ENCODE measurements at places on chromosomes 11 and 22.

- DNase-seq = no peak
These were observed 836.6 kb downstream of the NTM start for GRCh38 chr11:132206993-132207392.

DNA sequence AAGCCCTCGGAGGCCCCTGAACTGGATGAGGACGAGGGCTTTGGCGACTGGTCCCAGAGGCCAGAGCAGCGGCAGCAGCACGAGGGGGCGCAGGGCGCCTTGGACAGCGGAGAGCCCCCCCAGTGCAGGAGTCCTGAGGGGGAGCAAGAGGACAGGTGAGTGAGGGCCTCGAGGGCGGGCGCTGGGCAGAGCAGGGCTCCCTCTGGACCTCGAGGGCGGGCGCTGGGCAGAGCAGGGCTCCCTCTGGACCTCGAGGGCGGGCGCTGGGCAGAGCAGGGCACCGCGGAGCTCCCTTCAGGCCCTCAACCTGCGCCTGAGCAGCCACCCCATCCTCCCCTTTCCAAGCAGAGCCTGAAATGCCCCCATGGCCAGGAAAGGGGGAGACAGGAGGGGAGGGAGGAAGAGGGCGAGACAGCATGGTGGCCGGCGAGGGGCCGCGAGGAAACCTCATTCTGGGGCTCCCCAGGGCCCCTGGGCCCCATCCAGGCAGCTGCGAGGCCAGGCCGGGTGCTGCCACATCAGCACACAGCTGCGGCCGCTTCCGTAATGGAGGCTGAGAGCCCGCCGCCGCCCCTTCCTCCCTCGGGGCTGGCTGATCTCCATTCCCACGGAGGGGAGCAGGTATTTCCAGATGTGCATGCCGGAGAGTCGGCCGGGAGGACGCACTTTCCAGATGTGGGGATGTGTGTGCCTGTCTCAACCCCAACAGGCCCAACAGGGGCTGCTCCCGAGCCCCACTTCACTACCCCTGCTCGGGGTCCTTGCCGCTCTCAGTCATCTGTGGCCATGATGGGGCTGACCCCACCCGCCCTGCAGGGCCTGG lies 10.0 kb downstream of the PRR33 start:
- peak; percentile 24 for DNase-seq

DNA sequence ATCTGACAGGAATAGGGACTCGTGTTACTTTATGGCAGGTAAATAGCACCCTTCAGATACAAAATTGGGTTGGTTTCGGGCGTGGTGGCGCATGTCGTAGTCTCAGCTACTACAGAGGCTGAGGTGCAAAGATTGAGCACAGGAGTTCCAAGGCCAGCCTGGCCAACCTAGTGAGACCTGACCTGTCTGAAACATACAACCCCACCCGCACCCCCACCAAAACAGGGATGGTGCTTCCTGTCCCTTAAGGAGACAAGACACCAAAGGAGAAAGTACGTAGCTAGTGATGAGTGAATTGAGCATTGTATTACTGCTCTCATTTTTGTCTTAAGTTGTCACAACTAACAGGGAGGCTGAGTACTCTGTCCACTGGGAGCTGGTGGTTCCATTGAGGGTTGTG lies 14.1 kb downstream of the RBM4 start:
- no peak for DNase-seq

GRCh38 chr11:123184531-123184930 lies 10.5 kb downstream of the CLMP start:
- no peak for DNase-seq

DNA sequence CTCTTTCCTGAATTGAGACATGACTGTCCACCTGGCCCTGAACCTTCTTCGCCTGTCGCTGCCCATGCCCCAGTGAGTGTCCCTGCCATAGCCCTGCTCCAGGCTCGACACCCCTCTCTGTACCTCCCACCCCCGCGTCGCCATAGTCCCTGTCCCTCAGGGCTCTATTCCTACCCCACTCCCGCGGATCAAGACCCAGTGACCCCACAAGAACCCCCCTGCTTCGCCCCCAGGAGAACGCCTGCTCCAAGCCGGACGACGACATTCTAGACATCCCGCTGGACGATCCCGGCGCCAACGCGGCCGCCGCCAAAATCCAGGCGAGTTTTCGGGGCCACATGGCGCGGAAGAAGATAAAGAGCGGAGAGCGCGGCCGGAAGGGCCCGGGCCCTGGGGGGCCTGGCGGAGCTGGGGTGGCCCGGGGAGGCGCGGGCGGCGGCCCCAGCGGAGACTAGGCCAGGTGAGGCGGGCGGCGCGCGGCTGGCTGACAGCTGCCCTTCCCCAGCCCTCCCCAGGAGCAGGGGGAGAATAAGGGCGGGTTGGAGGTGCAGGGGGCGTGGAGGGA lies 5.6 kb downstream of the NRGN start:
- peak; percentile 30 for DNase-seq

GRCh38 chr11:122715548-122716440 lies 60.3 kb downstream of the UBASH3B start:
- DNase-seq = no peak

DNA sequence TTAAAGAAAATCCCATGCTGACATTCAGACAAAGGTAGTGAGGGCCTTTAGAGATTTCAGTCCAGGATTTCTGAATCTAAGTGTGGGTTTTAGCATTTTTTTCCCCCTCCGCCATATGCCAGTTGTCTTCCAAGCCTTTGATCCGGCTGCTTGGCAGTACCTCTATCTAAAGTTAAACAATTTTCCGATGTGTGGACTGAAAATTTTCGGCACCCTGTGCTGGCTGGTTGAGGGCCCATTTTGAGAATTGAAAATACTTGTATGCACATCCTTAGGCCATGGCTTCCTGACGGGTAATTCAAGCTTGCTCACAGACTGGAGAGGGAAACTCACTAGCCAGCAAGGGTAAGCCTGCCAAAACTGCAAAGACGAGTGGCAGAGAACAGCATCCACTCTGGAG lies 131.9 kb upstream of the NARS2 start:
- no peak for DNase-seq

DNA sequence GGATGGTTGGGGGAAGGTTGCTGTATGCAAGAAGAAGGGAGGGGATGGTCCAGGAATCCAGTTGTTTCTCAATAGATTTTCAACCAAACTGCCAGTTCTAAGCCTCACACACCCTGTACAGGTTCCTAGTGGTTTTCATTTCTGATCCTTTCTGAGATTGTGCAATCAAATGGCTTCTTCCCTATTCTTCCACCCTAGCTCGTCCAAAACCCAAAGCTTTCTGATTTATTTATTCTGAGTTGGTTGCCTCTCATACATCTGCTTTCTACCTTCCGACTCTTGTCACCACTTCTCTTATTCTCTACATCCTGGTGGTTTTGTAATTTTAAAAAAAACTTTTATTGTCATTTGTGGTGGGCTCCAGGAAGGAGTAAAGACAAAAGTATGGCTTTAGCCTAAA lies 12.6 kb downstream of the OR5A2 start:
- DNase-seq = no peak

DNA sequence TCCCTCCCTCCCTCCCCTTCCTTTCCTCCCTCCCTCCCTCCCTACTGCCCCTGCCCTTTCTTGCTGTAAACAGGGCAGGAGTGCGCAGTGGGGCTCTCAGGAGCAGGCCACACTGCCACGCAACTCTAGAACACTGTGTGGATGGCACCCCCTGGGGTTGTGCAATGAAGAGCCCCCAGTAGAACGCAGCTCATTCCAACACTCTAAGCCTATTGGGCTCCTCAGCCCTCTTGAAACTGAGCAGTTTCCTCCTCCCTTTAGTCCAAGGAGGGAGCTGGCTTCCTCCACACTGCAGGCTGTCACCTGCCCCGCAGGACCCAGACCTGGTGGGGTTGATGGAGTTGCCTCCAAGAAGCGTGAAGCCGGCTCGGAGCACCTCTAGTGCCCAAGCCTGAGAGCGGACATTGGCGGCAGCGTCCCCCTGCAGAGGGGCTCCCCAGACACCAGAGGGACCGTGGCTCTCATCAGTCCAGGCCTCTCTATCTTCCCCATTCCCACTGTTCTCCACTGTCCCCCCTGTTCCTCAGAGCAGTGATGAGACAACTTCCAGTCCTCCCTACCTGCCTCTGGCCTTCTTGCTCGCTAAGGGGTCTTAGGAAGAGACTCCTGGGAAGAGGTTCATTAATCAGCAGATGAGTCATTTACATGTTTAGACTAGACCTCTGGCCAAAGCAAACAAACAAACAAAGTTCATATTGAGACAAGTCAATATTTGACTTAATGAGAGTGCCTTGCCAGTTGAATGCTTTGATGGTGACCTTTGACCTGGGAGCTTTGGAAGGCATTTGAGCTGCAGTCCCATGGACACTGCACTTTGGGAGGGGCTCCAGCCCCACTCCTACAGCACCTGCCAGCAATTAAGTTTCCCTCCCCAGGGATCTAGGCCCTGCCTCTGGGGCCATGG lies 64.0 kb downstream of the RPUSD4 start:
- peak; percentile 52 for DNase-seq

DNA sequence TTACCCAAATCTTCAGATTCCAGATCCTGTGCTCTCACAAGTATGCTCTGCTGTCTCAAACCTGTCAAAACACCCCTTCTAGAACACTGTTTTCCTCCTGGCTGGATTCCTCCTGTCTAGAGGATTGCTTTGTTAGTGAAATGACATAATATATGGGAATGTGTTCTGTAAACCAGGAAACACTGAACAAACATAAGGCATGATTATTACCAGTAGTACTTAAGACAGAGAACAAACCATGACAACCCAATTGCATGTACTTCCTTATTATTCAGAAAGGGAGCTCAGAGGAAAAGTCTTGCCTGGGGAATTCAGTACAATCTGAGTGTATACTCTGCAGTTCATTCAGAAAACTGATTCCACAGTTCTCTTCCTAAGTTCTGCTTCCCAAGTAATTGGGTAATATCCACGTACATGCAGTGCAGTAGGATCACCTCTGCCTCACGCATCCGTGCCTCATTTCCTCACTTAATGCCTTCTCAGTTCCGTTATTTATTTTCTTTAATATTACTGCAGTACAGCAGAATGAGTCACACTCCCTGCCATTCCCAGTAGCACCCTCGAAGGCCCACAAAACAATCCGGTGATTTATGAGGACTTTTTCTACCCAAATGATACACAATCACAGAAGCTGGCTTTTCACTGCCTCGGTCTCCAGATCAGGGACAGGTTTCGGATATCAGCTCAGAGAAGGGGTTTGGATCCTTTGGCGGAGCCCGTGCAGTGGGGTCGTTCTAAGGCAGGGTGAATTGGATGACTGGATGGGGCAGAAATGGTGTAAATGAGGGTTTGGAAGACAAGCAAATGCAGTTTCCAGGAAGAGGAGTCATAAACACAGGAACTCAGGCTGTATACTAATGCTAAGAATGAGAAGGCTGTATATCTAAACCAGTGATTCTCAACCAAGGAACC lies 896.9 kb downstream of the KCNA4 start:
- DNase-seq = no peak

GRCh38 chr22:43782448-43782847 lies 29.7 kb downstream of the EFCAB6 start:
- no peak for DNase-seq

DNA sequence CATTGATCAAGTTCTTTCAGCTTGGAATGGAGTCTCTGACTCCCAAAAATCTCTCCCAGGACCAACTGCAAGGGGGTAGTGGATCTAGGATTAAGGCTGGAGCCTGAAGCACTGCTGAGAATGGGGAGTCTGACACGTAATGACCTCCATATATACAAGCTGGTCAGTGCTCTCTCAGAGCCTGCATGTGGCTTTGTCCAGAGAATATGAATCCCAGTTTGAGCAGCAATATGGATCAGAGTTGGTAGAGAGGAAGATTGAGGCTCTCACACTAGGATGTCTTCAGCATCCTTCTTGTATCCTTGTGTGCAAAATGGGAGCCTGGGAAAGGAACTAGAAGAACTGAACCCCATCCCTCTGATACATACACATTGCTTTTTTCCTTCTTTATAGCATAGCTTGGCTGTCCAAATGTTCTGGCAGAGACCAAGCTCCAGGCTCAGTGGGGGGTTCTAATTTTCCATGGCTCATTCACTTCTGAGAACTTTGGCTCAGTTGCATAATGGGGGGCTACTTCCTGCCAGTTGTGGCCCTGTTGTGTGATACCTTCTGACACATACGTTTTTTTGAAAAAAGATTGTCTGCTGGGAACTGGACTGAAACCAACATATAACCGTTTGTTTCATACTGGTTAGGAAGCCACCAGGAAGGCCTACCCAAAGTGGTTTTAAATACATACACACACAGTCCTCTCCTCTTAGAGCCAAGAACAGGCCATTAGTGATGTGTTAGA lies 138.2 kb downstream of the ETS1 start:
- no peak for DNase-seq

DNA sequence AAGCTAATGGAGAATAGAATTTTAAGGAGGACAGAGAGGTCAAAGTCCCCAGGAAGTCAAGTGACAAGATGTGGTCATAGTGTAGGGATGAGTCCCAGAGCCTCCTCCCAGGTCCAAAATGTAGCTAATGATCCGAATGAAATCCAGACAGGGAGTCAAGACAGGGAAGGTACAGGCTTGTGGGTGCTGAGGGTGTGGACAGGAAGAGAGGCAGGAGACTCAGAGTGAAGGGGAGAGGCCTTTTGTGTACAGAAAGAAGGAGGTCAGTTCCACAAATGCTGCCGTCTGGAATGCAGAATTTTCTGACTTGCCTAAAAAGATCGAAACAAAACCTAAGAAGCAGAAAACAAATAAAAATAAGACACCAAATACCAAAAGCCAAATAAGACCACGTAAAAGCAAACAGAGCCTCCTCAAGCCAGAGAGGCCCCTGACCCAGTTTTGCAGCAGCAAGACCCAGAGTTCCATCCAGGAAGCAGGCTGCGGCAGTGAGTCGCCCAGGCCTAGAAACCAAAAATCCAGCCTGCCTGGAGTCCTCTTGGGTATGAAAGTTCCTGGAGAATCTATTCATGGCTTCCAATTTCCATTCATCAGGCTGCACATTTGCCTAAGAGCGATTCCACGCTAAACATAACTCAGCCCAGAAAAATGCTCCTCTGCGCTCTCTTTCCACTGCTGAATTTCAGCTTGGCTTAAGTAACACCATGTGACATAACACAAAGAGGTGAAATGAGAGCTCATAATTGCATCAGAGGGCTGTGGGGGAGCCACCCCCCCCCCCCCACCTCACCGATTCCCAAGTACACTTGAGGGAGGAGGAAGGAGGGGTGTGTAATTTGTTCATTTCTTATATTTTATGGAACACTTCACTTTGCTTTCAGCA lies 71.2 kb downstream of the KIRREL3 start:
- no peak for DNase-seq

Data from H9 (cell line).